ENCODE measurements at places on chromosomes 3 and 15. TPM values are rescaled to one million over a fixed set of nuclear protein-coding genes. Genes with fewer than 3 reads are reported as not detected.

OR5K4 gene
- total RNA-seq: not detected

IL17RD gene
- 79.6 TPM for total RNA-seq

LTF gene
- total RNA-seq: 1.3 TPM

RBMS3 gene
- 5.5 TPM for total RNA-seq

PLCH1 gene
- 24.4 TPM for total RNA-seq

LRTM1 gene
- total RNA-seq: not detected

ANP32A gene
- 190 TPM for total RNA-seq

DNAJB8 gene
- not detected for total RNA-seq

ZDHHC23 gene
- 14.8 TPM for total RNA-seq

DUOX1 gene
- total RNA-seq: 2.1 TPM

CASR gene
- total RNA-seq: 0.56 TPM

NPTN gene
- 121 TPM for total RNA-seq

LRRN1 gene
- total RNA-seq: 157 TPM

MKRN3 gene
- not detected for total RNA-seq

KNG1 gene
- total RNA-seq: not detected

MESP2 gene
- 0.16 TPM for total RNA-seq

C15orf61 gene
- 1.8 TPM for total RNA-seq

IQCB1 gene
- total RNA-seq: 31.8 TPM

SMCO1 gene
- total RNA-seq: not detected

CCDC33 gene
- total RNA-seq: 2.6 TPM

SH3GL3 gene
- total RNA-seq: 21.1 TPM

RPL39L gene
- 70.6 TPM for total RNA-seq

ADAMTS17 gene
- 0.74 TPM for total RNA-seq

PLA2G4D gene
- not detected for total RNA-seq

SLC22A13 gene
- total RNA-seq: 0.66 TPM
